GM10248 (cell line): ENCODE measurements at places on chromosomes 11 and 22.

DNA sequence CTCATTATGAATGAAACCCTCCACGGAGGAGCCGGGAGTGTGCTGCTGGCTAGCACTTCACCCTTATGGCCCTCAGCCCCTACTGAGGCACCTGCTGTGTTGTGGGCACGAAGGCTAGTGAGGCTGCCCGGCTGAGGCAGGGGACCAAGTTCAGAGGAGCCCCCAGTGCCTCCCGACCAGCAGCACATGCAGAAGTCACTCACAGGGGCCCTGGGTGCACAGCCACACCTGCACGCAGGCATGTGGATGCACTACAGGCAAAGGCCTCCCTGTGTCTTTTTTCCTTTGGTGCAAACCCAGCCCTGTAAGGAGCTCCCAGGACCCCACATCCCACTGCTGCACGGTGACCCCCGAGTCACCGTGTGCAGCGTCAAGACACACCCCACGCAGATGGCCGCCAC, 261.5 kb downstream of the BRD1 start:
- no peak for DNase-seq

DNA sequence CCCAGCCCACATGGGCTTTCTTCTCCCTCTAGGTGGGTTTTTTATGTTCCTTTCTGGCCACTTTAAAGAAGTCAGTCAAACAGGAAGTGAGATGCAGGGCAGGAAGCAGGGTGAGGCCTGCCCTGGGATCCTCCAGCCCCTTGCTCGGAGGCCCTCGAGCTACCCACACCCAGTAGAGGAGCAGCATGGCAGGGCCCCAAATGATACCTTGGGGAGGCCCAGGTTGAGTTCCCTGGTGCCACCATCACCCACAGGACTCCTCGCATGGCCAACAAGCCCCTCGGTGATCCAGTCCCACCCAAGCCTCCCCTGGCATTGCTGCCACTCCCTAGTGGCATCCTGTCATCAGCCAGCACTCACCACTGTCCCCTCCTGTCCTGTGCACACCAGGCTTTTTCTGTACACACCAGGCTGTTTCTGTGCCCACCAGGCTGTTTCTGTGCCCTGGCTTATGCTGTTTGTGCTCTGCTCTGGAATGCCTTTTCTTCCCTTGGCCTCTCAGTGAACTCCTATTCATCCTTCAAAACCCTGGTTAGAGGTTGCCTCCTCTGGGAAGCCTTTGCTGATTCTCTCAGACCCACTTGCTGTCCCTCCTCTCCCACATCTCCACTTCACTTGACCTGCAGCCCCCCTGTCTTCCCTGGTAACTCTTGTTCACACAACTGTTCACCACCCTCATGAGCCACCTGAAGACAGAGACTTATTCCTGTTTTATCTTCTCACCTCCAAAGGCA, 3.1 kb upstream of the PTGDR2 start:
- no peak for DNase-seq

GRCh38 chr11:65381716-65382032, 772 bp downstream of the SLC25A45 start:
- DNase-seq: no peak

GRCh38 chr11:75582895-75583717, 21.1 kb downstream of the SERPINH1 start:
- DNase-seq: peak; percentile 79

DNA sequence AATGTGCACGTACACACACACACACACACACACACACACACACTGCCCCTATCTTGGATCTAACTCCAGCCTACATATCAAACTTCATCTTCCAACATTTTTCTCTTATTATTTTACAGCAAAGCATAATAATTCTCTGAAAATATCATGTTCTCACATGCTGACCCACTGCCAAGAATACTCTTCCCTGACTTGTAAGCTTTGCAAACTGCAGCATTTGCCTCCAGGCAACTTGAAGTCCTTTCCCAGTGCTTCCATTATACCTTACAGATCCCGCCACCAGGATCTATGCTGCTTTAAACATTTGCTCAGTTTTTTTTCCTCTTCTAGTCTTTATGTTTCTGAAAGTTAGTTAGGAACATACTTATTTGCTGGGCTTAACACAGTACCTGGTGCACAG, 483.3 kb upstream of the ARHGAP42 start:
- no peak for DNase-seq

- no peak for DNase-seq
These were observed 51.9 kb upstream of the IGSF9B start for GRCh38 chr11:134008634-134009071.

GRCh38 chr11:20289732-20290131, 73.8 kb upstream of the HTATIP2 start:
- no peak for DNase-seq

GRCh38 chr11:68374531-68374930, 62.1 kb downstream of the LRP5 start:
- no peak for DNase-seq

DNA sequence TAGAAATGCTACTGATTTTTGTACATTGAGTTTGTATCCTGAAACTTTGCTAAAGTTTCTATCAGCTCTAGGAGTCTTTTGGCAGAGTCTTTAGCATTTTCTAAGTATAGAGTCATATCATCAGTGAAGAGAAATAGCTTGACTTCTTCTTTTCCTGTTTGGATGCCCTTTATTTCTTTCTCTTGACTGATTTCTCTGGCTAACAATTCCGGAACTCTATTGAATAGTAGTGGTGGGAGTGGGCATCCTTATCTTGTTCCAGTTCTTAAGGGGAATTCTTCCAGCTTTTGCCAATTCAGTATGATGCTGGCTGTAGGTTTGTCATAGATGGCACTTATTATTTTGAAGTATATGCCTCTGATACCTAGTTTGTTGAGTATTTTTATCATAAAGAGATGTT, 197.7 kb downstream of the AASDHPPT start:
- DNase-seq: no peak

- peak; percentile 47 for DNase-seq
These were observed 15.6 kb upstream of the DENND5A start for GRCh38 chr11:9280655-9281301.

GRCh38 chr11:115996808-115997188, 492.6 kb upstream of the CADM1 start:
- no peak for DNase-seq

- no peak for DNase-seq
These were observed 47.7 kb downstream of the DKK3 start for GRCh38 chr11:11960687-11961086.

GRCh38 chr11:65425105-65425970, 2.7 kb downstream of the NEAT1 start:
- no peak for DNase-seq

DNA sequence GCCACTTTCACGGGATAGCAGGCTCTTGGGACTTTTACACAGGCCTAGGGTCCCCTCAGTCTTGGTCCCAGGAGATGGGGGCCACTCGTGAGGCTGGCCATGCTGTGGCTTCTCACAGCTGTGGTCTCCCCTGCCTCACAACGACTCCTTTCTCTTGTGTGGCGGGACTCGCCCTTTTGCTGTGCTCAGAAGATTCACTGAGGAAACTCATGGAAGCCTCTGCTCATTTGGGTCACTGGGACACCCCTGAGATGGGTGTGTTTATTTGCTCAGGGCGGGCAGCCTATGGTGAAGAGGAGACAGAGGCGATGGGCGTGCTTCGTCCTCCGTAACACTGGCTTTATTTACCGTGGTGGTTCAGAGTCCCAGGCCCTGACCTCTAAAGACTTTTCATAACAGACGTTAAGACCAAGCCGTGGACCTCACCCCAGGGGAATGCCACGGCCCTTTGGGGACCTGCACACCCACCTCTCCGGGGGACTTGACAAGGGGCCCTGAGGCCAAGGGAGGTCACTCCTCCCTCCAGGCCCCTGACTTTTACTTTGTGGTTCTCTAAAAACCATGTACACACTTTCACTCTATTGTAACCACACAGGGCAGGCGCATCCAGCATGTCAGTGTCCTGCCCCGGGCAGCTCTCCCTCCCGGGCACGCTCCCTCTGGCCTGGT, 15.5 kb downstream of the TEF start:
- DNase-seq: no peak

DNA sequence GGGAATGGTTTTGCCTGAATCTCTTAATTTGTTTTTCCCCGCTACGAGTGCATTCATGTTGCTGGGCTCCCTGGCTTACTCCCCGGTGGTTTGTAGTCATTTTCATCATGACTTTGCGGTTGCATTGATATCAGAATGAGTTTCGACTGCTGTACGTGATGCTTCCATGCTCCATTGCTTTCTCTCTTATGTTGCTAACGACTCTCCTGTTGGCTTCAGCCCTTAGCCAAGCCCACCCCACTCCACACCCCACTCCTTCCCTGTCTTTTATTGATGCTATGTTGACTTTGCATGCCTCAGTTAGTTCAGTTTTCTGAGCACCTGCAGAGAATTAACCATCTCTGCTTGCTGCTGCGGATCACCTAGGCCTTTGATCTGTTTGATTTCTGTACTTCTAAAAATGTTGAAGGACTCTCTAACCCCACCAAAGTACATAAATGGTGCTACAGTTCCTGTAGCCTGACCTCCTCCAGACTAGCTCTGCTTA, 65.3 kb downstream of the ARFGAP2 start:
- DNase-seq: peak; percentile 77

DNA sequence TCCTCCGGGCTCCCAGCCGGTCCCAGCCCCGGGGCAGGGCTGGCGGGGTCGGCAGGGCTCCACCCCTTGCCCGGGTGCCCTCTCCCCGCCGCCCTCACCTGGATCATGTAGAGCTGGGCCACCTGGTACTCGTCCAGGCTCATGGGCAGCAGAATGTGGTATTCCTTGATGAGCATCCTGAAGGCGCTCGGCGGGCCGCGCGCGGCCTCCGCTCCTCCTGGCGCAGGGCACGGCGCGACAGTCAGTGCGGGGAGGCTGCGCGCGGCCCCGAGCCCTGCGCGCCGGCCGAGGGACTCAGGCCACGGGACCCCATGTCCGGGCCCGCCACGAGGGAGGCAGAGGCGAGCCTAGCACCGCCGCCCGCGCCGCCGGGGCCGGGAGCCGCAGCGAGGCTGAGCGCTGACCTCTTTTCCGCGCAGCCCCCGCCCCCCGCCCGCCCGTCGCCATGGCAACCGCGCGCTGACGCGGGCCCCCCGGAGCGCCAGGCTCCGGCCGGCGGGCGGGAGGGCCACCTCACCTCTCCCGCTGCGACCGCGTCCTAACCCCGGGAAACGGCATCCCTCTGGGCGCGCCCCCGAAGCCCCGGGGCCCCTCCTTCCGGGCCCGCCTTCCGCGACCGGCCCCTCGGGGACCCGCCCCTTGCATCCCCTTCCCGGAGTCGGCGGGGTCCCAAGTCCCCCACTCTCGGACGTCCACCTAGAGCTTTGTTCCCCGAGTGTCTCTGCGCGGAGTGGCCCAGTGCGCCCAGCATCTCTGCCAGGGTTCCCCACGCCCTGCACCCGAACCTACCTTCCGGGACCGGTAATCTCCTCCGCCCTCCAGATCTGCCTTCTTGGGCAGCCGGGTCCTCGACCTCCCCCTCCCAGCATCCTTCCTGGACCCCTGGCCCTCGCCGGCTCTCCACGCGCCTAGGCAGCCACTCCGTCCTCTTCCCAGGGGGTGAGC, 886 bp downstream of the PITPNM1 start:
- peak; percentile 51 for DNase-seq

DNA sequence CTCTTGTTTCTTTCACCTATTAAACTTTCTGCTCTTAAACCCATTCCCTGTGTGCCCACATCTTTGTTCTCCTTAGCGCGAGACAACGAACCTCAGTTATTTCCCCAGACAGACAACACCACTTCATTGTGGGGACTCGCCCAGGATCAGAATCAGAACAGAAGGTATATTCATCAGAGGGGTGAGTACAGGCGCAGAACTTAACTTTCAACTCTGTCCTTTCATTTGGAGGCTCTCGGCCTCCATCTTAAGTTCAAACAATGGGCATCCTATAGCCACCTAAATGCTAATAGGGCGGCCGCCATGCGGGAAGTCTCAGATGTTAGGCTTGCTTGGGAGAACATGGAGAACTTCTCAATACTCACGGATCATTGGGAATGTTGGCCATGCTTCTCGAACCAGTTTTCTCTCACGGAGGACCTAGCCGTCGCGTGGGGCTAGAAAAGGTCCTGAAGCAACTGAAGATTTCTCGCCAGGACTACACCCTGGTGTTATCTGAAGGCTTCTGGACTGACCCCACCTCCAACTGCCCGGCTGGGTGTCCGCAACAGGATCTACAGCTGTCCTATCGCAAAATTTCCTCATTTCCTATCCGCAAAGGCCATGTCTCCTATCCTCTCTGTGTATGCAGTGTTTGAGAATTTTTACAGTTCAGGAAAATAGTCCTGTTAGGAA, 13.4 kb upstream of the HYLS1 start:
- DNase-seq: no peak

DNA sequence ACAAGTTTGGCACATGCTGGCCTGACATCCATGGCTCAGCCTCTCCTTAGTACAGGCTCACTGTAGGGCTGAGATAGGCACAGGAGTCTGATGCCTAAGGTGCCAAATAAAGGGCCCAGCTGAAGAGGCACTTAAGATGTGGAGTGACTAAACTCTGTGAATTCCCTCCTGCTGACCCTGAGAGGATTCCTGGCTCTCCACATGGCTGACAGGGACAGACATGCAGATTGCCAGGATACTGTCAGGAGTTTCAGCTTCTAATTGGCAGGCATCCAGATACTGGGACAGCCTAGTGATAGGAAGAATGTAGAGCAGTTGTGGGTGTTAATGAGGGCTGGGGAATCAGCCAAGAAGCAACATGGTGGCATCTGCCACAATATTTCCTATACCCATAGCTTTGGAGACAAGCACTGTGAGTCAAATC, 558.7 kb downstream of the INSC start:
- no peak for DNase-seq

GRCh38 chr11:84747871-84748270, 879.3 kb downstream of the DLG2 start:
- no peak for DNase-seq

DNA sequence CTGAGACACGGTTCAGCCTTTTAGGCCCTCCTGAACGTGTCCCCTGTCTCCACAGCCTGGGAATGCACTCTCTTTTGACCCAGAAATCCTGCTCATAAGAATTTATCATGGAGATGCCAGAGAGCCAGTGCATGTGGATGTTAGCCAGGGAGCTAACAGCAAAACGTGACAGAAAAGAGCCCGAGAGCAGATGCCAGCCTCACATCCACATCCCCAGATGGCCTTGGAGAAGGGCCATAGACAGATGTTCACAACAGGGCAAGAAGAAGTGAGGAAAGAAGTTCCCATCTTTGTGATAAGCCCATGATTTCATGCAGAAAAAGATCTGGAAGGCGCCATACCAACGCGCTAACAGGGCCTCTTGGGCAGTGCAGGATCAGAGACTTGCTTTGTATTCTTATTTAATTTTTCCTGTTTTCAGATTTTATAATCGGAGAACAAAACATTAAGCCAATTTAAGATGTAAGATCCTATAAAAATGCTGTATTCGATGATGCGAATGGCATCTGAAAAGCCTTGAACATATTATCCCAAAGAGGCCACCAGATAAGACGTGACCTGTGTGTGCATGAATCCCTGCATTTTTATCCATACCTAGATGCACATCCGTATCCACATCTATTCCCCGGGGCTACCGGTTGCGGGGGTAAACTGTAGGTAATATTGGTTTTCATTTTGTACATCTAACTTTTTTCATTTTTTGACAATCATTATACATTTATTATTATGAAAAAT, 48.7 kb downstream of the IGLL5 start:
- DNase-seq: no peak

GRCh38 chr22:17575681-17576080, 12.4 kb downstream of the SLC25A18 start:
- DNase-seq: no peak

GRCh38 chr11:12534549-12534948, 139.7 kb upstream of the TEAD1 start:
- DNase-seq: no peak

GRCh38 chr11:104876324-104876723, 21.9 kb downstream of the CASP12 start:
- DNase-seq: no peak

GRCh38 chr11:113562981-113563461, 87.8 kb upstream of the DRD2 start:
- DNase-seq: no peak

GRCh38 chr11:62565100-62565802, 8.4 kb downstream of the EEF1G start:
- DNase-seq: no peak
